Small intestine (tissue), 16 donors: ENCODE measurements at places on chromosomes 3 and 15. TPM values are rescaled to one million over a fixed set of nuclear protein-coding genes. Genes with fewer than 3 reads are reported as not detected.

DNA sequence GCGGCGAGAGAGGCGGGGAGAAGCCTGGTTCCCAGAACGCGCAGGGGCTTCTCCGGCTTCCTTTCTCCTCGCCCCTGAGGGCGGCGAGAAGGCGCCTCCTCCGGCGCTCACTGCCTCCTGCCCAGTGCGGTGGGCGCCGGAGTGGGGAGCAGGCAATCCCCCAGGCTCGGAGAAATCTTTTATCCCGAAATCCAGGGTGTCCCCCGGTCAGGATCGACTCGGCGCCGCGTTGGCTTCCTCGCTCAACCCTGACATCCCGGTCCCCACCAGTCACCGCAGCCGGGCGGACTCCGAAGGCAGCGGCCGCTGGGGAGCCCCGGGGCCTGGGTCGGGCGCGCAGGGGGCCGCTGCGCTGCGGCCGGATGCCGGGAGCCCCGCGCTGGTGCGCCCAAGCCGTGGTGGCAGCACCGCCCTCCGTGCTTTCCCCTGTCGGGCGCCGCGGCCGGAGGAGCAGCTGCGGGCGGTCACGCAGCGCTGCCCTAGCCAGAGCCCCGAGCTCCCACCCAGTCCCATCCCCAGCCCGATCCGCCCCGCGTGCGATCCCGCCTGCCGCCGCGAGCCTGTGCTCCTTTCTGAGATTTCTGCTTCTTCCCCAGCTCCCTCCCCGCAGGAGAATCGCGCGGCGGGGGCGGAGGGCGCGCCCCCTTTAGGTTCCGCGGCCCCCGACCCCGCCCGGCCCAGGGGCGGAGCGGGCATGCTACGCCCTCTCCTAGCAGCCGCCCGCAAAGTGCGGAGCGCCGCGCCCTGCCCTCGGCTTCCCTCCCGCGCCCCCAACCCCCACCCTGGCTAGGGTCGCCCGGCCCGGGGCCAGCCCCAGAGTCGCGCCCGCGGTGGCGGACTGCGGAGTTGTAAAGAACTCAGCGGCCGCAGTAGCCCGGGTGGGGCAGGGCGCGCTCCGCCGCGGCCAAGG, 683 bp upstream of the CACNA2D3 start:
- H3K4me1 ChIP-seq, result no peaks in the 10 kb centered on the region
- no peak overlapping the region for H3K27ac ChIP-seq
- no peak for DNase-seq
- H3K36me3 ChIP-seq, result no peaks in the 10 kb centered on the region
- H3K4me3 ChIP-seq, result peak overlapping the region; percentile 48
- peaks cover 18% of the 10 kb centered on the region for H3K27me3 ChIP-seq

- no peak overlapping the region for H3K27ac ChIP-seq
- H3K4me3 ChIP-seq, result no peak overlapping the region
- DNase-seq, result no peak
- H3K4me1 ChIP-seq, result no peaks in the 10 kb centered on the region
Measured at GRCh38 chr3:71366988-71367604, 216.4 kb downstream of the FOXP1 start.

DNA sequence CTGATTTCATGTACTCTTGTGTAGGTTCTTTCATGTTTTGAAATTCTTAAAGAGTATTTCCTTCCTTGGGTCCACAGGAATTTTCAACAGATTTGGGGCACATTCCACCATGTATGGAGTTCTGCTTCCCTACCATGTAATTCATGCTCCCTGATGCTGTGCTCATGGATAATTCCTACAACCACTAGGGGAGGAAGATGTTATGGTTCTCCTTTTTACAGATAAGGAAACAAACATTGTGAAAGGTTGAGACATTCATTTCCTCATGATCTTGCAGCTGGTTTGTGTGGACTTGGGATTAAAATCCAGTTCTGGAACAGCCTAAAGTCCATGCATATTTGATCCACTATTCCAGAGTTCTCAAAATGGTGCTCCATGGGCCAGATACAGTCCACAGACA, 174.9 kb upstream of the FRMD4B start:
- DNase-seq, result no peak
- no peaks in the 10 kb centered on the region for H3K27me3 ChIP-seq
- no peaks in the 10 kb centered on the region for H3K4me1 ChIP-seq
- no peak overlapping the region for H3K27ac ChIP-seq

DNA sequence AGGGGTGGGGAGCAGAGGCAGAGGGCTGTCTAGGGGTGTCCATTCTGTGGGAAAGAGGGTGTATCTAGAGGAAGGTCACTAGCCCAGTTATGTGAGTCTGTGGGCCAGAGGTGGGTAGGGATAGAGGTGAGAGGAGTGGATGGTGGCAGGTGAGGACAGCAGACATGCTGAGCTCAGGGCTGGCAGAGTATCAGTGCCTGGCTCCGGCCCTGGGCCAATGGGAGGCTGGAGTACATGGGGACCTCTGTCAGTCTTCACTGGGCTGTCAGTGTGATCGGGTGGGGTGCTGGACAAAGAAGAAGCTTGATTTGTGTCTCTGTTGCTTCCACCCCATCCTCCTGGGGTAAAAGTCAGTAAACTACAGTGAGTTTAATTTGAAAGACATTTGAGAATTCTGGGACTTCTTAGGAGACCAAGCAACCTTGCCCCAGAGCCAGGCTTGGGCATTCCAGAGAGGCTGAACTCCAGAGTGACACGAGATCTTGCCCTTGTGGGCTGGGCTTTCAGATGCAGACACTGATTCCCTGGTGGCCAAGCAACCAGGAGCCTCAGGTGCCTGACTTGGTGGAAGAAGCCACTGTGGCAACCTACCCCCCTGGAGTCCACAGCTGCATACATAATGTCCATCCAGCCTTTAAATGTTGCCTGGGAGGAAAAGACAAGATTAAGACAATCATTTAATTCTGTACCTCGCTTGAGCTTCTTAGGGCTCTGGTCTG, 60.7 kb downstream of the EXOG start:
- H3K4me3 ChIP-seq, result no peak overlapping the region
- no peaks in the 10 kb centered on the region for H3K27me3 ChIP-seq
- DNase-seq, result no peak
- H3K36me3 ChIP-seq, result no peaks in the 10 kb centered on the region

DNA sequence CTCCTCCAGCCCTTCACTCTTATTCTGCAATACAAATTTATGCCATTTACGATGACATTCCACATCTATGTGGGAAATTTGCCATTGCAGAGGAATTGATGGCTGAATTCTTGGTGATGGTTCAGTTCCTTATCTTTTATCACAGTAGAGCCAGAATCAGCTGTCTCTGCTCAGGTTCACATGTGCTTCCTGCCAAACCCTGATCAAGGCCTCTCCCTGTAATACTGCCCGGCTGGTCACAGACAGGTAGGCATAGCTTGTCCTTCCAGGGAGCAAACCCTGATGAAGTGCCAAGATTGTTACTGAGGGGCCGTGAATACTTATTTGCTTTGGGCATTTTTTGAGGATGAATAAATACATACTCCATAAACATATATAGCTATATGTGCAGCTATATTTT, 450.0 kb downstream of the NSUN3 start:
- H3K4me1 ChIP-seq, result no peaks in the 10 kb centered on the region
- no peaks in the 10 kb centered on the region for H3K27me3 ChIP-seq
- no peaks in the 10 kb centered on the region for H3K36me3 ChIP-seq
- H3K4me3 ChIP-seq, result no peak overlapping the region
- DNase-seq, result no peak

PLSCR4 gene
- 18.6 TPM for polyA plus RNA-seq
